ELF-1 (cell line): ENCODE measurements at places on chromosomes 4 and X.

- no peak for DNase-seq
Measured at GRCh38 chr4:150782311-150782710, 200.4 kb downstream of the MAB21L2 start.

DNA sequence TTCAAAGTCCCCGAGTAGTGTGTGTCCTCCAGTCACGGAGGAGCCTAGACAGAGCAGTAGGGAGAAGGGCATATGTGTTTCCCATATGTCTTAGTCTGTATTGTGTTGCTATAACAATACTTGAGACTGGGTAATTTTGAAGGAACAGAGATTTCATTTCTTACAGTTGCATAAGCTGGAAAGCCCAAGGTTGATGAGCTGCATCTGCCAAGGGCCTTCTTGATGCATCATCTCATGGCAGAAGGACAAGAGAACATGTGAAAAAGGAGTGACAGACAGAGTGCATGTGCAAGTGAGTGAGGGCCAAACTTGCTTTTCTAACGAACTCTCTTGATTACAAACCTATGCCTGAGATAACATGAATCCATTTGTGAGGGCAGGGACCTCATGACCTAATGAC lies 243.4 kb downstream of the ARHGAP10 start:
- DNase-seq, result no peak

DNA sequence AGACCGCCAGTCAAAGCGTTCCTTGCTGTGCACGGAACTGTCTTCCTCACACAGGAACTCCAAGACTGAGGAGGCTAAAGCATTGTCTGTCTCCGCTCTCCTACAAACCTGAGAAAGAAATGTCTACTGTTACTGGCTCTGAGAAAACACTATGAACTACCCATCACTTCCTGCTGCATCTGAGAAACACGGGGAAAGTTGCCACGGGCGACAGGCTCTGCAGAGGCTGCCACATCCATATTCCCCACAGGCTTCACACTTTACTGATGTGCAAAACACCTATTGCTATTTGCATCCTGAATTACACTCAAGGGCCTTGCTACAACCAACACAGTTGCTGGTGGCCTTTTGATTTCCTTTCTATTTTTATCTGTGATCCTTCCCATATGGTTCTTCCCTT lies 59.0 kb downstream of the AFAP1 start:
- no peak for DNase-seq

- DNase-seq, result no peak
Measured at GRCh38 chr4:182502064-182502463, 258.9 kb downstream of the TENM3 start.

GRCh38 chr4:121308328-121308663 lies 72.5 kb downstream of the QRFPR start:
- DNase-seq, result no peak

- DNase-seq, result no peak
Measured at GRCh38 chr4:81781799-81782198, 310.1 kb upstream of the RASGEF1B start.

DNA sequence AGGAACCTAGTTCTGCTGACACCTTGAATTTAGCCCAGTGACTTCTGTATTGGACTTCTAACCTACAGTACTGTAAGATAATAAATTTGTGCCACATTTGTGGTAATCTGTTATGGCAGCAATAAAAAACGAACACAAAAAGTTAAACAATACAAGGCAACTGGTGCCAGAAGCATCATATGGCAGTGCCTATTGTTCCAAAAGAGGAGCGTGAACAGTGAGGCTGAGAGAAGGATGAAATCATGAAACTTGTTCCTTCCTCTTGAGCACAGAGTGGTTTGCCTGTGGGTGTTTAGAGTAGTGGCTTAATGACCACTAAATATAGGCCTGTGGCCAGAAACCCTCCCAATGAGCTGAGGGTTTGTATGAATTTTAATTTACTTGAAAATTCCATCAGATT lies 69.7 kb upstream of the PGRMC2 start:
- DNase-seq, result no peak

DNA sequence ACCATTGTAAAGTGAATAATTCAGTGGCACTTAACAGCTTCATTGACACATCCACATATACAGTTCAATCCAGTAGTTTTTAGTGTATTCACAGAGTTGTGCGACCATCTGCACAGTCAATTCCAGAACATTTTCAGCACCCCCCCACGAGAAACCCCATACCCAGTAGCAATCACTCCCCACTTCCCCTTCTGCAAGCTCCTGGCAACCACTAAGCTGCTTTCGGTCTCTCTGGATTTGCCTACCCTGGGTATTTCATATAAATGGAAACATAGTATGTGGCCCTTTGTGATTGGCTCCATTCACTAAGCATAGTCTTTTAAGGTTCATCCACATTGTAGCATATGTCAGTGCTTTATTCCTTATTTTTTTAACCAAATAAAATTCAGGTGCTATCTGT lies 10.0 kb downstream of the MSL3 start:
- no peak for DNase-seq

GRCh38 chr4:3426465-3427133 lies 15.2 kb upstream of the HGFAC start:
- DNase-seq, result no peak

- no peak for DNase-seq
Measured at GRCh38 chr4:139968831-139969230, 185.2 kb downstream of the MAML3 start.

GRCh38 chr4:124321364-124321763 lies 391.2 kb downstream of the ANKRD50 start:
- DNase-seq, result no peak

DNA sequence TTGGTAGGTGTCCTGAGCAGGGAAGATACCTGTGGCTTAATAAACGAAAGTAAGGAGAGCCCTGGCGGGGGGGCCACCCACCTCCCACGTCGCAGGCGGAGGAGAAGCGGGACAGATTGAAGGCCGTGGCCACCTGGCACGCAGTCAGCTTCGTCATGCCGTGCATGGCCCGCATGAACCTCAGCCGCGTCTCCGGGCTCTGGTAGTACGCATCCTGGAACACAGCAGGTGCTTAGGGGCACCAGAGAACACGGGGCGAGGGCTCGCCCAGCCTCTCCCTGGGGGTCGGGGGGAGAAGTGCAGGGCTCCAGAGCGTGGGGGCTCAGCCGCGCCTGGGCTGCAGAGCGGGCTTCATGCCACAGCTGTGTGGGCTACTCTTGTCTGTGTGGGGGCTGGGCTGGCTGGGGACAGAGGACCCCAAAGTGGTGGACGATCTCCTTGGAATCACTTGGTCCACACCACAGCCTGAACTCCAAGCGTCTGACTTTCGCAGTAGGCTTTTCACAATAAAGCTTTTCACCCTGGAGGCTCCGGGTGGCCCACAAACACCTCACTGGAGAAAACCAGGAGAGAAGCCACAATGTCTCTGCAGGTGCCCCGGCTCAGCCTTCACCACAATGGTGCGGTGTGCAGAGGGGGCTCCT lies 27.1 kb upstream of the SLC25A6 start:
- no peak for DNase-seq

GRCh38 chrX:43703211-43703791 lies 47.2 kb downstream of the MAOA start:
- no peak for DNase-seq

GRCh38 chr4:139969635-139970266 lies 184.2 kb downstream of the MAML3 start:
- DNase-seq, result no peak

GRCh38 chr4:20544645-20545044 lies 155.6 kb upstream of the PACRGL start:
- DNase-seq, result no peak

- DNase-seq, result no peak
Measured at GRCh38 chr4:168790898-168791297, 219.2 kb downstream of the CBR4 start.

DNA sequence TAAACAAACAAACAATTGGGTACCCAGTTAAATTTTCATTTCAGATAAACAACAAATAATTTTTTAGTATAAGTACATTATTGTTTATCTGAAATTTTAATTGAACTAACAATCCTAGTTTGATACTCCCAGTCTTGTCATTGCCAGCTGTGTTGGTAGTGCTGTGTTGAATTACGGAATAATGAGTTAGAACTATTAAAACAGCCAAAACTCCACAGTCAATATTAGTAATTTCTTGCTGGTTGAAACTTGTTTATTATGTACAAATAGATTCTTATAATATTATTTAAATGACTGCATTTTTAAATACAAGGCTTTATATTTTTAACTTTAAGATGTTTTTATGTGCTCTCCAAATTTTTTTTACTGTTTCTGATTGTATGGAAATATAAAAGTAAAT lies 2.9 kb downstream of the CXCL8 start:
- DNase-seq, result no peak

DNA sequence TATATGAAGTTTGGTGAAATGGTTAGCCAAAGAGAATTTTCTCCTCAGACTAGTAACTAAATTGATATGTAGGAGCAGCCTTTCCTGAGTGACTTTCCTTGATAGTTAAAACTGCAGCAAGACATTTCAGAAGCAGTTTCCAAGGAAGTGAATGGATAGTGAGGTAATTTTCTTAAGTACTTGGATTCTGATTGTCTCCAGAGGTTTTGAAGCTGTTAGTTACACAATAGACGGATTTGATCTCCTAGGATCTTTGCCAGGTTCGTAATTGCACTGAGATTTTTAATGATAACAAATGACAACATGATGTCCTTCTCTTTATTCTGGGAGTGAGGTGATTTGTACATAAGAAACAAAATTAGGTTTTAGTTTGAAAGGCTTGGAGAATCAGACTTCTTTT lies 29.2 kb downstream of the PRRG1 start:
- DNase-seq, result no peak

DNA sequence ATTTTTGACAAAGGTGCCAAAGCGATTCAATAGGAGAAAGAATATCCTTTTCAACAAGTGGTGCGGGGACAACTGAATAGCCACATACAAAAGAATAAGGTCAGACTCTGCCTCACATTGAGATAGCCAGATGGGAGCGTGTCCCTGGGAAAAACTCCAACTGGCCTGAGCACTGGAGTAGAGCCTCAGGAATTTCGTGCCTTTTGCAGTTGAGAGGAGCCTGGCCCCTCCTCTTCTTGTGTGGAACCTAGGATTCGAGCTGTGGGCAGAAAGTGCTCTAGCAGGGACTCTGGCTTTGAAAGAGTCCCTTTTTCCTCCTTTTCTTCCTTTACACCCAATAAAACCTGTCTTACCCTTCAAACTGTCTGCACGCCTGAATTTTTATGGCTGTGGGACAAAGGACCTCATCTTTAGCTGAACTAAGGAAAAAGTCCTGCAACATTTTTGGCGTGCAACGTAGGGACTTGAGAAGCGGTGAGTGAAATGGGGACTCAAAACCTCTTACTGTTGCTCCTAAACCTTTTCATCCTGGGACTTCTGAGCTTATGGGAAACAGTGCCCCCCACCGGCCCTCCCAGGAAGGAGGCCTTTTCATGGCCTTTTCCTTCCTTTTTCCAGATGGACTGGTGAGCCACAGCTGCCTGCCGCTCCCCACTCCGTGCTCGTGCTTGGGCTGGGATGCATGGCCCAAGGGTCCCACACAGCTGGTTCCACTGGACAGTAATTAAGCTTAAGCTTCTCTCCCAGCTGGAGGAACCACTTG lies 68.6 kb downstream of the BMP15 start:
- DNase-seq, result peak; percentile 71

- no peak for DNase-seq
Measured at GRCh38 chr4:14069886-14070285, 442.4 kb upstream of the BOD1L1 start.

DNA sequence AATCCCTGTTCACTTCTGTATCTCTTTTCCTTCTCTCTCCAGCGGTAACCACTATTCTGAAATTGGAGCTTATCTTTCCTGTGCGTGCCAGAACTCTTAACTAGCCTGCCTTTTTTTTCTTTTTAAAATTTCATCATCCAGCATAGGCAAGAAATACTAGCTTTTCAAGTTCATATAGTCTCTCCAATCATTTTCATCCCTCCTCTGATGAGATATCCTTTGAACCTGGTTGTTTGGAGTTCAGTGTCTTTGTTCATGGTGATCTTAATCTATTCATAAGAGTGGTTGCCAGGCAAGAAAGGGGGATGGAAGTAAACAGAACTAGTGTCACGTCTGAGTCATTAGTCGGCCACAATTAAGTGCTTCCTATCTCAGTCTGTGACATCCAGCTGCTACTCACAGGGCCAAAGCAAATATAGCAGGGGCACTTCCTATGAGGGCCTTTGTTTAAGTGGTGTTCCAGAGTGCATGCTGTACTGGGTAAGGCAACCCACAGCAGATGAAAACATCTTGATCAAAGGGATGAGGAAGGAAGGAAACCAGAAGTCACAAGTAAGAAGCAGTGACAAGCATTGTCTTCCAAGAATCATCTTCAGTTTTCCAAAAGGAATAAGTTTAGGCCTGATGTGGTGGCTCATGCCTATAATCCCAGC lies 56.4 kb upstream of the XIAP start:
- DNase-seq, result peak; percentile 59

- peak; percentile 91 for DNase-seq
Measured at GRCh38 chrX:44039556-44039955, 66.4 kb upstream of the NDP start.

- DNase-seq, result no peak
Measured at GRCh38 chrX:85906399-85906798, 141.0 kb downstream of the CHM start.

GRCh38 chr4:122836941-122837340 lies 10.3 kb downstream of the FGF2 start:
- DNase-seq, result no peak

DNA sequence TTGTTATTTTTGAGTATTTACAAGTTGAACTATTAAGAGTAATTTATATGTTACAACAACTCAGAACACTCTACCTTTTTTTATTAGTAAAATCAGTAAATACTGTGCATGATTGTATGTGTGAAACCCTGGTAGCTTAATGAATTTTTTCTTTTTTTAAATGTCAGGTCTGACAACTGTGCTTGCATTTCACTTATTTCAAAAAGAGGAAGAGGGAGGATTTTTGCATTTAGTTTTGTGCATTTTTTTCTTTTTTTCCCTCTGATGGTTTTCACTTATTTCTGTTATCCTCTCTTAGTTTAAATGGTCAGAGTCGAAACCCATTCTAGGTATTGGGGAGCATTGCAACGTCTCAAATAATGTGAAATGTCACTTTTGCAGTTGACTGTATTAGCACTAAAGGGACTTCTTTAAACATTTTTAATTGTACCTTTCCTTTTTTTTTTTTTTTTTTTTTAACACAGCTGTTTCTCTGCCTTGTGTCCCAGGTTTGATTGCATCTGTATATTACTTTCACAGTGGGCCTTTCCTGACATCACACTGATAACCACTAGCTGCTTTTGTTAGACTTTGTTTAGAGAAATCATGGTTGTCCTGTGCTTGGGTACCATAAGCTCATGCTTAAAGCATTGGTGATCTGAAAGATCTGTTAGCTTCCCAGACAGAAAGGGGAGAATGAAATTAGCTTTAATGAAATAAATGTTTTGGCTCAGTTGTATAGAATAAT lies 28.5 kb downstream of the MOB1B start:
- DNase-seq, result no peak

DNA sequence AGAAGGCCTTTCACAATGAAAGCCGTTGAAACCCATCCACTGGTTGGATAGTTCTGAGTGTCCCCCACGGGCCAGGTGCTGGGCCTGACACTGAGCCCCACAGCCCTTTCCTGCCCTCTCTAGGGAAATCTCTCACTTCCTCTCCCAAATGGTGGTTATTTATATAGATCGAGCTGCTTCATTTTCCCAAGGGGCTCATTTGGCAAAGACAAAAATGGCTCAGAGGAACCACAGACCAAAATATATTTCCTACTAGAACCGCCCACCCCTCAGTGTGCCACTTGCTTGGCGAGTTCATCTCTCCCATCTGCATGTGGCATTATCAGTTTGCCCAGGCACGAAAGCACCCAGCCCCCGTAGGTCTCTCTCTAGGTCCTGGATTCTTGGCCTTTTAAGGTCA lies 53.3 kb upstream of the STIM2 start:
- no peak for DNase-seq
